ENCODE measurements at places on chromosomes 12 and 14. TPM values are rescaled to one million over a fixed set of nuclear protein-coding genes. Genes with fewer than 3 reads are reported as not detected.
A peak's percentile ranks its signal among the peaks of the same experiment; 100 is the strongest.

Gene ZFHX2
- not detected for total RNA-seq

Gene TEAD4
- 14.8 TPM for total RNA-seq

DNA sequence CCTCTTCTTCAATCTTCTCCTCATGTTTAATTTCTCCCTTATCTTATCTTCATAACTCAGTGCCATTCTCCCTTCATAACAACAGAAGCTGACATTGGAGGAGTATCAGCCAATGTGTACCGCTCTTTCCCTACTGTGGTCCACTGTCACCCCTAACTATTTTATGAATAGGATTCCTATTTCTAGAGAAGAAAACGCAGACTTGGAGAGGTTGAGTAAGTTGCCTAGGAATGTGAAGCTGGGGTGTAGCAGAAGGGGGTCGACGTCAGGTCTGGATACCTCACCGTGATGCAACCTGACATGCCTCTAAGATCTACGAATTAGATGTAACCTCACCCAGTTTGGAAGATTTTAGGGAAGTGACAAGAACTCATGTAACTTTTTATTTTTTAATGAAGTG lies 17.1 kb downstream of the LMO3 start:
- no peak overlapping the region for H3K27ac ChIP-seq
- H3K36me3 ChIP-seq, result no peaks in the 10 kb centered on the region
- no peak for DNase-seq
- no peak overlapping the region for H3K4me3 ChIP-seq

- no peak overlapping the region for H3K4me3 ChIP-seq
- no peaks in the 10 kb centered on the region for H3K27me3 ChIP-seq
- H3K36me3 ChIP-seq, result no peaks in the 10 kb centered on the region
- H3K27ac ChIP-seq, result peak overlapping the region; percentile 3
- H3K4me1 ChIP-seq, result peaks cover 35% of the 10 kb centered on the region
Measured at GRCh38 chr14:36944307-36945010, 227.9 kb downstream of the SLC25A21 start.

GRCh38 chr12:111412830-111413441 lies 7.2 kb downstream of the SH2B3 start:
- no peaks in the 10 kb centered on the region for H3K27me3 ChIP-seq
- DNase-seq, result peak; percentile 45
- peak overlapping the region; percentile 84 for H3K27ac ChIP-seq
- no peaks in the 10 kb centered on the region for H3K36me3 ChIP-seq
- no peak overlapping the region for H3K4me3 ChIP-seq

All from GM23248 (cell line).